ENCODE measurements at places on chromosomes 4 and X.

GRCh38 chrX:124033821-124034220, 72.3 kb downstream of the STAG2 start:
- no peak for DNase-seq

GRCh38 chr4:108700081-108700757, 49.8 kb downstream of the OSTC start:
- no peak for DNase-seq

DNA sequence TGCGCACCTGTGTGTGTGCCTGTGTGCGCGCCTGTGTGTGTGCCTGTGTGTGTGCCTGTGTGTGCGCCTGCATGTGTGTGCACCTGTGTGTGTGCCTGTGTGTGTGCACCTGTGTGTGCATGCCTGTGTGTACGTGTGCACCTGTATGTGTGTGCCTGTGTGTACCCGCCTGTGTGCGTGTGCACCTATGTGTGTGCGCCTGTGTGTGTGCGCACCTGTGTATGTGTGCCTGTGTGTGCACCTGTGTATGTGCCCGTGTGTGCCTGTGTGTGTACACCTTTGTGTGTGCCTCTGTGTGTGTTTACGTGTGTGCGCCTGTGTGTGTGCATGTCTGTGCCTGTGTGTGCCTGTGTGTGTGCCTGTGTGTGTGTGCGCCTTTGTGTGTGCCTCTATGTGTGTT, 33.5 kb downstream of the ZFP42 start:
- DNase-seq = no peak

GRCh38 chr4:13626492-13627177, 890 bp downstream of the BOD1L1 start:
- DNase-seq = no peak

GRCh38 chrX:38961936-38962335, 160.7 kb downstream of the MID1IP1 start:
- no peak for DNase-seq

GRCh38 chrX:29662101-29662500, 553.3 kb upstream of the MAGEB2 start:
- no peak for DNase-seq

GRCh38 chr4:102878901-102879300, 10.1 kb downstream of the CISD2 start:
- no peak for DNase-seq

DNA sequence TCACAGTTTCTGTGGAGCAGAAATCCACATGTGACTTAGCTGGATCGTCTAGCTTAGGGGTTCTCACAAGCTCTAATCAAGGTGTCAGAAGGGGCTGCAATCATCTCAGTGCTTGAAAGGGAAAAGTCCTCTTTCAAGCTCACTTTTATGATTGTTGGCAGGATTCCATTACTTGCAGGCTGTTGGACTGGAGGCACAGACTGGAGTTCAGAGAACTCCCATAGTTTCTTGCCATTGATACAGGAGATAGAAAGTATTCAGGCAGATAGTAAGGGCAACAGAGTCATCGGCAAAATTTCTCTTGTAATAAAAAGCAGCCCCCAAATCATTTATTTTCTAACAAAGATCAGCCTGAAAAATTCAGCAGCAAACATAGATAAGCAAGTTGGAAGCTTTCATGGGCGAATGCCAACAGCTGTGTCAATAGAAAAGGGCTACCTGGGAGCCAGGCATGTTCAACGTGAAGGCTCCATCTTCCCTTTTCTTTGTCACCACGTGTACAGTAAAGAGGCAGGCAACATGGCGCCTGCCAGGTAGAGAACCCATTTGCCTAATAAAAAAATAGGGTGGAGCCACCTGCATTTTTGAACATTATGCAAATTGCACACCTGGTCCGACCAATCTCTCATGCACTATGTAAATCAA, 64.4 kb downstream of the CXCL13 start:
- DNase-seq = no peak

- DNase-seq = no peak
These were observed 131.6 kb upstream of the GRID2 start for GRCh38 chr4:92172203-92172602.

DNA sequence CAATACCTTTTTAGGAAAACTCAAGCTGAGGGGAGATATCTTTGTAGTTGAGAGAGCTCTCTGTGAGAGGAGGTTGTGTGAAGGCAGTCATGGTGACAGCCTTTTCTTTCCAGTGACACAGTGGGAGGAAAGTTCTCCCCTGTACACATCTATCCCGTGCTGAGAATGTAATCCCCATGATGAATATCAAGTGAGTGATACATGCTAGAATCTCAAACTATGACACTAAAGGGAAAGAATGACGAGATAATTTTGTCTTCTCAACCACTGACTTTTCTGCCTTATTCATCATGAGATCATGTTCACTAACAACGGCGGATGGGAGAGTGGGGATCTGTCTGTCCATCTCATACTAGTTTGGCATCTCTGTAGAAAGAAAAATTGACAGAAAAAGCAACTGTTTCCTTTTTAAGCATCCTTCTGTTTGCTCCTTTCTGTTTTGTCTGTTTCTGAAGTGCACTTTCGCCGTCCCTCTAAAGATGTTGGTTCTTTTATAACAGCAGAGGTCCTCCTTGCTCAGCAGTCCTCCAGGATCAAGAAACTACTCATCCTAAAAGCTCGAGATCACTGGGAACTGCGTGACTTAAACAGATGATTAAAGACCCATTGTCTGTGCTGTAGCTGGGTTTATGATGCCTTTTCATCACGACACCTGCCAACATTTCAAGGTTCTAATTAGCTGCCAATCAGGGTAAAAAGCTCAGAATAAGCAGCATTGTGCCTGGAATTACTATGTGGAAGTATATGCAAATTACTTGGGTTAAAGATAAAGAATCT, 137.6 kb downstream of the DCK start:
- no peak for DNase-seq

DNA sequence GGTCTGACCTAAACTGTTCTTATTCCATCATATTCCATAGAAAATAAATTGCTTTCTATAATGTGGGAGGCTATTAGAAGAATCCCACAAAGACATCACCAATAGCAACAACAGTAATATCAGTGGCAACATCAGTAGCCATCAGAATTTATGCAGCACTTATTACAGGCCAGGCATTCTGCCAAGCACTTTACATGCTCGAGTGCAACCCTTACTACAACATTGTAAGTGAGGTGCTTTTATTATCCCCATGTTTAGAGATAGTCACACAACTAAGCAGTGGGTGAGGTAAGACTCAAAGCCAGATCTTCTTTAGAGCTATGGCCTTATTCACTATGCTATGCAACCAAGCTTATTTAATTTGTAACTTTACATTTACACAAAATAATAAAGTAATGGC, 317.1 kb upstream of the BMP3 start:
- no peak for DNase-seq

- DNase-seq = no peak
These were observed 108.0 kb downstream of the CPZ start for GRCh38 chr4:8700531-8700930.

DNA sequence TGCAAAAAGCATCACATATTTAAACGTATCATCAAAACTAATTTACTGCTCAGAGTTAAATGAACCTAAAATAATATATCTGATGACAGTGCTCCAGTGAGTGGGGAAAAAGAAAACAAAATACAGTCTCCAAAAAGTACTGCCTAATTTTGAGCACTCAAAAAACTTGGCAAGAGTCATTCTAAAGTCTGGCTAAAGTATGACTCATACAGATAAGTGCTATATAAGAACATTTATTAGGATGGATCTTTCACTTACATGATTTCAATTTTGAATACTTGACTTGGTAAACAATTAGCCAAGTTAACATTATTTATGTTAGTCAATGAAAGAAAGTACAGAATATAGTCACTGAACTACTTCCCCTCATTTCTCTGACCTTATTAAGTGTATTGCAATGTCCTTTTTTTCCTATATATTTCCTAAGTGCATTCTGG, 27.2 kb downstream of the FBXO8 start:
- no peak for DNase-seq

- no peak for DNase-seq
These were observed 56.0 kb downstream of the HADH start for GRCh38 chr4:108045687-108046024.

- DNase-seq = no peak
These were observed 58.6 kb downstream of the AREG start for GRCh38 chr4:74503580-74503979.

GRCh38 chr4:40596522-40596921, 33.1 kb downstream of the RBM47 start:
- DNase-seq = no peak

GRCh38 chr4:154124539-154125255, 335.8 kb upstream of the SFRP2 start:
- DNase-seq = no peak

DNA sequence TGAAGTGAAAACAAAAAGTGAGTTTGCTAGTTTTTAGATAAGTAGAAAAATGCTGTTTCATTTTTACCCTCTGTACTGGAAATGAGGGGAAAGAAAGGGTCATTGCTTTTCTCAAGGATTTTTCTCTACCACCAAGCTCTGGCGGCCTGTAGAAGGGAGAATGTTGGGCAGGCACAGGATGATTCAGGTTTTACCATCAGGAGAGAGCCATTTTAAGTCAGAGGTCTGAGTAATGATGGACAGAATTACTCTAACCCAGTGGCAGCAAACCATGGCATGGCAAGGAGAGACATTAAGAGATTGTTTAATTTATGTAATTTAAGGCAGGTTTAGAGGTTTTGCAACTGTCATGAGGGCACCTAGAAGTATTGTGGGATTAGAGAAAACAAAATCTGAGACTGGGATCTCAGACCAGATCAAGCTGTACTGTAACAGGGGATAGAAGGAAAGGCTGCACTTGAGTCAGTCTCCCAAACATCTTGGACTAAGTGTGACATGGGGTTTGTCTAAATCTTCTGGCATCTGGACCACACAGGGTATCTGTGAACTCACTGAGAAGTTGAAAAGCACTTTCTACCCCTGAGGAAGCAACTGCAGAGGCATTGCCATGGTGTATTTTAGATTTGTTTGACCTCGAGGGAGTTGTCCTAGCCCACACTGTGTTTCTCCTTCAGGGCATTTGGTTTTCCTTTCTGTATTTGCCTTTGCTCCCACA, 81.6 kb downstream of the BANK1 start:
- DNase-seq = no peak

- no peak for DNase-seq
These were observed 52.8 kb downstream of the SPRY1 start for GRCh38 chr4:123449362-123449761.

DNA sequence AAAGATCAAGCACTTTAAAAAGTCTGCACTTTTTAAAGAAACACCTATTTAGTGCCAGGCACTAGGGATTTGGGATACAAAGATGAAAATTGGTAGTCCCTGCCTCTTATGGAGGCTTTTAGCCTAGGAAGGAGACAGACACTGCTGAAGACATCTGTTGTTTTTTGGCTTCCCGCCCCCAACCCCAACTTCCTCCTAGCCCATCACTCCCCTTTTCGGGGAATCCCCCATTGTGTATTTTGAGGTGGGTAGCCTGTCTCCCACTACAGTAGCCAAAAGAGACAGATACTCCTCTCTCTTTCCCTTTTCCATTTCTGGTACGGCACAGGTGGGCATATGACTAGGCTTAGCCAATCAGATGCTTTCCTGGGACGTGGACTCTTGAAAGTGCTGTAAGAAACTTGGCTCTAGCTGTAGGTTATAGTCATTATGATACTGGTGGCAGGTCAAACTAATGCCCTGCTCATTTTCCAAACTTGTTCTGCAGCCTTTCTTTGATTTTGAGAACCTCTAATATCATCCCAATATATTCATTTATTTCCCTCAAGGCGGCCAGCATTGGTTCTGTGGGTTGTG, 194.6 kb upstream of the RBPJ start:
- DNase-seq = no peak

DNA sequence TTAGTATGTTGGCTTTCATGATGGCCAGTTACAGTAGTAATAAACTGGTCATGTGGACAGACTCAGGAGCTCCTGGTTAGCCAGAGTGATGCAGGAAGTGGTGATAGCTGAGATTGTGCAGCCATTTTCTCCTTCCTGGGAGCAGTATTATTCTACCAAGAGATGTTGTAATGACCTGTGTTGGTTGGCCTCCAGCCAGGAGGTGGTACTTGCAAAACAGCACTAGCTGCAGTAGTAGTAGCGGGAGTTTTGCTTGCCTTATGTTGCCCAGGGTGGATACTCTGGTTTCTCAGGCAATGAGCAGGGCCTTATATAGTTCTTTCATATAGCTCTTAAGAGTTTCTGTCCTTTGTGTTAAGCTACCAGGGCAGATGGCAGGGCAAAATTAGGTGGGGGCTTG, 998.8 kb downstream of the GLUD2 start:
- no peak for DNase-seq

- no peak for DNase-seq
These were observed 11.4 kb downstream of the FTSJ1 start for GRCh38 chrX:48487362-48487798.

DNA sequence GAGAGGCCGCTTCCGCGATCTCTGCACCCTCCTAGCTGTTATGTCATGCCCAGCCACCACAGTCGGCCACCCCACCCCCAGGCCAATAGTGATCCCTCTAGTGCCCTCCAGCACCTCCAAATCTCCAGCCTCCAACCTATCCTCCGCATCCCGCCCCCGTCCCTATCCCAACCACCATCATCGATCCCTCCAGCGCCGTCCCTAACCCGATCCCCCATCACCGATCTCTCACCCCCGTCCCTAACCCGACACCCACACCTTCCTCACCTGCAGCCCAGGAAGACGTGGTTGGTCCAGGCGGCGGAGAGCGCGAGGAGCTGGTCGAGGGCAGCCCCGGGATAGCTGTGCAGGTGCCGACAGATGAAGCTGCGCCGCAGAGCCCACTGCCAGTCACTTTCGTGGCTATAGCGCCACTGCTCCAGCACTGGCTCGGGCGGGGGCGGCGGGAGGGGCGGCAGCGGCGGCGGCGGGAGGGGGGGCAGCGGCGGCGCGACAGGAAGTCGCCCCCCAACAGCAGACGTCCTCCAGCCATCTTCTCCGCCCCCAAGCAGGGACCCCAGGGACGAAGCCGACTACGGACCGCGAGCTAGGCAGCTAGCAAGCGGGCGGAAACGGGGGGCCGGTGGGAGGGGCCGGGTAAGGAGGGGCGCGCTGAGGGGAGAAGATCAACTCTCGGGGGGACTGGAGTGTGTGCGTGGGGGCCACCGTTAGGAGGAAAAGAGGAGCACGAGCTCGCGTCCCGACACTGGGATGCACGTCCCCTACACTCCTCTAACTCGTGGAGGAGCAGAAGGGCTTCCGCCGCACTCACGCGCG, 552 bp downstream of the NKRF start:
- peak; percentile 3 for DNase-seq

DNA sequence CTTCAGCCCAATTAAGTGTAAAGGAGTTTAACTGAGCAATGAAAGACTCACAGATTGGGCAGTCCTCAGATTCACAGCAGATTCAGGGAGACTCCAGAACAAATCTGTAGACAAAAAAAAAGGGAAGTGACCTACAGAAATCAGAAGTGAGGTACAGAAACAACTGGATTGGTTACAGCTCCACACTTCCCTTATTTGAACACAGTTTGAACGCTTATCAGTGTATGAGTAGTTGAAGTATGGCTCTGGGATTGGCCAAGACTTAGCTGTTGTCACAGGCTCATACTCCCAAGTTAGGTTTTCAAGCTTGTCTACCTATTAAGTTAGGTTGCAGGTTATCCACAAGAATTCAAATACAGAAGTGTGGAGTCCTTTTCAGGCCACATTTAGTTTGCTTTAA, 112.4 kb upstream of the ELOVL6 start:
- DNase-seq = no peak

GRCh38 chrX:45143455-45143854, 57.2 kb downstream of the DIPK2B start:
- no peak for DNase-seq
